ENCODE measurements at places on chromosomes 5 and 9. TPM values are rescaled to one million over a fixed set of nuclear protein-coding genes. Genes with fewer than 3 reads are reported as not detected.

Gene GABRA1
- total RNA-seq = not detected

Gene CDC23
- total RNA-seq = 26.8 TPM

Gene OR13J1
- not detected for total RNA-seq

Gene ETF1
- 112 TPM for total RNA-seq

Gene PTGR1
- 399 TPM for total RNA-seq

Gene TLX3
- total RNA-seq = not detected

Gene CTNNA1
- total RNA-seq = 379 TPM

Gene CD14
- total RNA-seq = 17.3 TPM

Gene TBC1D9B
- 142 TPM for total RNA-seq

DNA sequence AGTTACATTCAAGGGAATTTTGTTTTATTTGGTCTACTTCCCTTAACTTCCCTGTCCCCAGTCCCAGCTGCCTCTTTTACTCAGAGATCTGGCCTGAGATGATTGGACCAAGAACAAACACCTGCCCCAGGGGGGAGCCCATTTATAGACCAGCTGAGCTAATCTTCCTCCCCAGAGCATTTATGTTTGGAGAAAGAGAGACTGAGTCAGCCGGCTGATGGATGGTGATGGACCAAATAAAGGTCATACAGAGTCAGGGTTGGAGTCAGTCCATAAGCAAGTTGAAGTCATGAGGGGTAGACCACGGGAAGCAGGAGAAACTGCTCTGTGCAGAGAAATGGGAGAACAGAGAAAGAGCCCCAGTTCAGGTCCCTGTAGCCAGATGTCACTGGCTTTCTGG lies 77.7 kb downstream of the TMEM174 start:
- peak; percentile 9 for DNase-seq

- no peak for DNase-seq
Measured at GRCh38 chr9:109537288-109537687, 39.2 kb upstream of the PTPN3 start.

DNA sequence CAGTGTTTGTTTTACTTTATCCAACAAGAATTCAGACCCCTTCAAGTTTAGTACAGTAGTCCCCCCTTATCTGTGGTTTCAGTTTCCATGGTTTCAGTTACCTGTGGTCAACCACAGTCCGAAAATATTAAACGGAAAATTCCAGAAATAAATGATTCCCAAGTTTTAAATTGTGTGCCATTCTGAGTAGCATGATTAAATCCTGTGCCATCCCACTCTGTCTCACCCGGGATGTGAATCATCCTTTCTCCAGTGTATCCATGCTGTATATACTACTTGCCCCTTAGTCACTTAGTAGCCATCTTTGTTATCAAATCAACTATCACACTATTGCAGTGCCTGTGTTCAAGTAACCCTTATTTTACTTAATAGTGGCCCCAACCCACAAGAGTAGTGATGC lies 153.8 kb upstream of the RASA1 start:
- no peak for DNase-seq

GRCh38 chr9:121499427-121500164 lies at the start of gene GGTA1:
GGTA1 (minus strand) TSS chr9:121499844; CDS start chr9:121467922, 31,922 bp downstream.
- peak; percentile 57 for DNase-seq

GRCh38 chr5:133643365-133643764 lies 31.0 kb upstream of the FSTL4 start:
- no peak for DNase-seq

- no peak for DNase-seq
Measured at GRCh38 chr5:78533356-78533755, 115.2 kb downstream of the LHFPL2 start.

GRCh38 chr9:117093891-117094844 lies 320.7 kb downstream of the ASTN2 start:
- DNase-seq = no peak

DNA sequence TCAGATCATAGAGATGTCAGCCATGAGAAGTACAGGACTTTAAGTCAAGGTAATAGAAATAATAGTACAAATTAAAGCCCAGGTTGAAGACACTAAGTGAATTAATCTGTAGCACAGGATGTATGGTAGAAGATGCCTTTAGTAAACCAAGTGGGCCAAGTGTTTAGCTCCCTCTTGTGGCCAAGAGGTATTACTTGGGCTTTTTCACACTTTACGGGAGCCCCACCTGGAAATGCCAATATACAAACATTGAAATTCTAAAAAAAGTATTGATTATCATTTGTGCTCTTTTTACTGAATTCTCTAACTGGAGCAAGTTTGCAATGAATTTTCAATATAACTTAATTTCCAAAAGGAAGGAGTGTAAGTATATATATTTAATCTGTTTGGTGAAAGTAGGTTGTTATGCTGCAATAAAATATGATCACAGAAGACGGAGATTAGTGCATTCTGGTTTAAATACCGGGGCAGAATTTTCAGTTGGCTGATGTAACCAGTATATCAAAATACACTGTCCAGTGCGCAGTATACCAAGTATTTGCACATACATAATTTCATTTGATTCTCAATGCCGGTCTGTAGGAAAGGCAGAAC lies 84.7 kb downstream of the PARP8 start:
- DNase-seq = no peak

DNA sequence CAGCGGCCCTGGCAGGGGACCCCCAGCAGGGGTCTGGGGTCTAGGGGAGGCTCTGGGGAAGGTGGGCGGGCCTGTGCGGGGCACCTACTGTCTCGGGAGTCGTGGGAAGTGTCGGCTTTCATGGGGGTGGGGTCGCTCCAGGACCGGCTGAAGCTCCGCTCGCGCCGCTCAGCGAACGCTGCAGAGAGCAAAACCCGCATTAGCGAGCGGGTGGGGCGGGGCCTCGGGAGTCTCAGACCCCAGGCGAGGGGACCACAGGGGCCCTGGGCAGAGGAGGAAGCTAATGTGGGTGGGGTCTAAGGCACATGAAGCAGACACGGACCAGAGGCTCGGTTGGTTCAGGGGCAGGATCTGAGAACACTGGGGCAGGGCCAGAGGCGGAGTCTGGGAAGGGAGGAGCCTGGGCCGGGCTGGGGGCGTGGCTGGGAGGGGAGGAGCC lies 5.5 kb downstream of the NSMF start:
- DNase-seq = peak; percentile 83

- no peak for DNase-seq
Measured at GRCh38 chr9:93028448-93029006, 30.0 kb upstream of the SUSD3 start.

DNA sequence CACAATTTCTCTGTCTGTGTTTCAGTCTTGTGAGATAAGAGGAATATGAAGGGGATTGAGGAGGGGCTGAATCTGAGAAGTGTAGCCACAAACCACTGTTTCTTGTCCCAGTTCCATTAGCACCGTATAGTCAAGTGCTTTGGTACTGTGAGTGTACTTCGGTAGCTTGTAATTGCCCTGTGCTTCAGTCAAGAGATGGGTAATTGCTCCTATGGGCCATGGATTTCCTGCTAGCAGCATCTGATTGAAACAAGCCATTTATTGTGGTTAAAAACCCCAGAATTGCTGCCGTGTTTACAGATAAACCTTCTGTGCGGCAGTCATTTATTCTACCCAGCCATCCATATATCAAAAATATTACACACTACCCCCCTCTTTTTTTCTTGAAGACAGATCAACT lies 98.6 kb downstream of the MAT2B start:
- no peak for DNase-seq

GRCh38 chr5:1002836-1003235 lies 5.8 kb upstream of the NKD2 start:
- DNase-seq = peak; percentile 38

DNA sequence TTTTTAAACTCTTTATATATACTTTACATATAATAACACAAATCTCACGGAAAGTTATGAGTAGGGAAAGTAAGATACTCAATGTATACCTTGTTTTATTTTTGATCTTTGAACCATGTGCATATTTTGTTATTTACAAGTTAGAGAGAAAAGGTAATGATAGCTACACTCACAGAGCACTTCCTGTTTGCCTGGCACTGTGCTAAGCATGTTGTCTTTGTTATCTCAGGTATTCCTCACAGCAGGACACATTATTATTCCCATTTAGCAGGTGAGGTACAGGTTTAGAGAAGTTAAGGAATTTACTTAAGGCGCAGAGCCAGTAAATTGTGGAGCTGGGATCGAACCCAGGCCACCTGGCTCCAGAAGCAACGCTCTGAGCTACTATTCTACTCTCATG lies 3.0 kb downstream of the C9 start:
- DNase-seq = no peak

GRCh38 chr9:134546246-134546731 lies 95.3 kb upstream of the COL5A1 start:
- DNase-seq = no peak

- no peak for DNase-seq
Measured at GRCh38 chr5:65791712-65792673, 70.0 kb downstream of the NLN start.

DNA sequence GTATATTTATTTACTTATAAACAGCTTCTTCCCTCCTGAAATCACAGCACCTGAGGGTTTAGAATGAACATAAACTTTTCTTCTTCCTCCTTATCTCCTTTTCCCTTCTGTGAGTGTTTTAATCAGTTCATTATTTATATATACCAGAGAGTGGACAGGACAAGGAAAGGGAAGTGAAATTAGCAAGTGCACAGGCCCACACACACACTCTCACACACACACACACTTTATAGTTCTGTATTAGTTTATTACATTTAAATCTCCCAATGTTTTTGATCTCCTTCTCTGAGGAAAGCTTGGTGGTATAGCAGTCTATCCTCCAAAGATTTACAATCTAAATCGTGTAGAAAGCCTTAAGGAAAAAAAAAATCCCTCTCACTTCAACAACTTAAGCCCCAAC lies 353.5 kb downstream of the NDUFS4 start:
- DNase-seq = no peak

- DNase-seq = no peak
Measured at GRCh38 chr9:130985606-130986162, 23.3 kb upstream of the LAMC3 start.

DNA sequence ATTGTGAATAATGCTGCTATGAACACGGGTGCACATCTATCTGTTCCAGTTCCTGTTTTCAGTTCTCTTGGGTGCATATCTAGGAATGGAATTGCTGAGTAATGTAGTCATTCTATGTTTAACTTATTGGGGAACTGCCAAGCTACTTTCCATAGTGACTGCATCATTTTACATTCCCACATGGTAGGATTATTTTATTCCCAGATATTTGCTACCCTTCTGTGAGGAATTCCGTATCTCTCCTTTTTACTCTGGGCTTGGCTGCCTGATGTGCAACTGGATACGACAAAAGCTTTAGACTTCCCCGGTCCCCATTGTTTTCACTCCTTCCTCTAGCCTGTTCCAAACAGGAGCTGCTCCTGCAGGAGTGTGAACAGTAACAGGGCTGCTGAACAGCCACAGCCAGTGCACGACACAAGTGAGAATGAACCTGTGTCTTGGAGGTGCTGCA lies 7.2 kb downstream of the TAS2R1 start:
- DNase-seq = no peak

Measured in ureter (tissue), 1 donor.